SW480 (cell line): ENCODE measurements at places on chromosomes 2 and 18.

DNA sequence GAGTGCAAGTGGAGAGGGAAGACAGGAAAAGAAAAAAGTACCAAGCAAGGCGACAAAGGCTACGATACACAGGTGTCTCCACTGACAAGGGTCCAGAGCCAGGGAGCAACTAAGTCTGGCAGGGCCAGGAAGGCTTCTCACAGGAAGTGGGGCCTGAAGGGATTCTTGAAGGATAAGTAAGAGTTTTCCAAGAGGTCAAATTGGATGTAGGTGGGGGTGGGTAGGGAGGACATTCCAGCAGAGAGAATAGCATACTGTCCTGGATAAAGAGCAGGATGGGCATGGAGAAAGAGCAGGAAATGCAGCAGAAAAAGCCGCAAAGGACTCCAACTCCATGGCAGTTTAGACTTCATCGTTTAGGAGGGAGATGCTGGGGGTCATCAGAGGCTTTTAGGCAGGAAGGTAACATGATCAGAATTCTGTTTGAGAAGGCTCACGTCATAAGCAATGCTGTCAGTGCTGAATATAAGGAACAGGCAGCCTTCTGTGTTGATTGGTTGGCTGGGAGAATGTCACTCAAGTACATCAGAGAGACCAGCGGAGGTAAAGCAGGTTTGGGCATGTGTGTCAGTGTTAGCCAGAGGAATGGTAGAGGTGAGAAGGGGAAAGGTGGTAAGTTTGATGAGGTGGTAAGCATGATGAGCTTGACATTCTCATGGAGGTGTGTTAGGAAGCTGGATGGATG lies 35.1 kb downstream of the ARHGAP25 start:
- no peak for DNase-seq

- DNase-seq = peak; percentile 36
These were observed 66.5 kb downstream of the DTNB start for GRCh38 chr2:25606892-25607291.

DNA sequence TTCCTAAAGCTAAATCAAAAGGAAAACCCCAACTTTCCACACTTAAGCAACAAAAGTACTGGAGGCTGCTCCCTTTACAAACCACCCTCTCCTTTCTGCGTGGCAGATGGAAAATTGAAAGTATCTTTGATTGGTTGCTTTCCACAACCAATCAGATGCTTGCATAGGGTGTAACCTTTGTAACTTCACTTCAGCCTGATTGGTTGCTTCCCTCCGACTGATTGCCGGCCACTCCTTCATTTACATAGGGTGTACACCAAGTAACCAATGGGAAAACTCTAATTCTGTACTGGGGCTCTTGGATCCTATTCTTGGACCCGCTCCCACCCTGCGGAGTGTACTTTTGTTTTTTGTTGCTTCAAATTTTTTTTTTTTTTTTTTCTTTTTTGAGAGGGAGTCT lies 297.7 kb downstream of the NCKAP5 start:
- no peak for DNase-seq

DNA sequence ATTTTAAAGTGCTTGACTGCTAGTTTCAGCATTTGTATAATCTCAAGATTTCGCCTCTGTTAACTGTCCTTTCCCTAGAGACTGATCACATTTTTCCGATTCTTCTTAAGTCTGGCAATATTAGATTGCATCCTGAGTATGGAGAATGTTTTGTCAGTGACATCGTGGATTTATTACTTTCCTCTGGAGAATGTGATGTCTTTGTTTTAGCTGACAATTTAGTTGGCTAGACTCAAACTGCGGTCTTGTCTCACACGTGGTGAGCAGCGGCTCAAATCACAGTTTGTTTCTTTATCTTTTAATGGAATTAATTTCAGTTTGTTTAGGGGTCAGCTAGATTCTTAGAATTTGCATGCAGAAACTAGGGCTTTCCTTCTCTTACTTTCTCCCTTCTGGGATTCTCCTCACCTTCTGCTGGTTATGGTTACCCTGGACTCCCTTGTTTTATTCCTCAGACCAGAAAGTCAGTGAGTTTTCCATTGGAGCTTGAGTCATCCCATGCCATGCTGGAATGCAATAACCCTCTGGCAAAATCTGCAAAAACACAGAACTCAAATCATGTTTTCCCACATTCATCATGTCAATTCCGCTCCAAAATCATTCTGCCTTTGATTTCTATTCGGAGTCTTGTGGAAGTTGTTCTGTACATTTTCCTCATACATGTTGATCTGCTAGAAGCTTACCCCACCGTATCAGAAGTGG lies 327.2 kb upstream of the TRIB2 start:
- DNase-seq = no peak

- DNase-seq = no peak
These were observed 13.1 kb downstream of the GLI2 start for GRCh38 chr2:120748741-120749140.

DNA sequence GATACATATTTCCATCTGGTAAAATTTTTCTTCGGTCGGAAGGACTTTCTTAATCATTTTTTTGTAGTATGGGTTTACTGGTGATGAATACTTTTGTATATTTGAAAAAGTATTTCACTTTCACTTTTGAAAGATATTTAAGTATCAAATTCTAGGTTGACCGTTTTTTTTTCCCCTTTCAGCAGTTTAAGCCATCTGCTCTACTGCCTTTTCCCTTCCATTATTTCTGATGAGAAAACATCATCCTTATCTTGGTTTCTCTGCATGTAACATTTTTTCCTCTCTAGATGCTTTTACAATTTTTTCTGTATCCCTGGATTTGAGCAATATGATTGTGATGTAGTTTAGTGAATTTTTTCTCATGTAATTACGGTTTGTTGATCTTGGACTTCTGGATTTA lies 87.0 kb downstream of the MTX2 start:
- DNase-seq = no peak

DNA sequence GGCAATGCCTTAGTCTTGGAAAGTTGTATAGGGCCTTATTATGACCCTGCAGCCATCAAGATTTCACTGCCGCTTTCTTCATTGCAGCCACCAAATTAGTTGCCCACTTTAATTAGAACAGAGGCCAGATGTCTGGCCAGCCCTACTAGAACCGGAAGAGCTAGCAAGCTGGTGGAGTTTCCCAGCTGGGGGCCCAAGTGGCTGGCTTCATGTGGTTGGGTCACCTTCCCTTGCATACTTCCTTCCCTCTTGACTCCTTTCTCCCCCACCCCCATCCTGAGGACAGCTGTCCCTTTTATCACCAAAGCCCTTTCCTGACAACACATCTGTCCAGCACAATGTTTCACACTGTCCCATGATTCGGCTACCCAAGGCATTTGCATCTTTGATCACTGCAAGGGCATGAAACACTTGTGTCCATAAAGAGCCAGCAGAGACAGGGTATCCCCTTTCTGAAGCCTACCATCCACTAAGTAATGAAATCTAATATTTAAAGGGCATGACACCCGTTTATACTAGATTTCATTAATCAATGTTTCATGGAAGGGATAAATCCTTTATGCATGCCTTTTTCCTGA lies 187.2 kb downstream of the BCL11A start:
- DNase-seq = no peak

- no peak for DNase-seq
These were observed 1011.8 kb upstream of the CDH2 start for GRCh38 chr18:29188760-29189159.

DNA sequence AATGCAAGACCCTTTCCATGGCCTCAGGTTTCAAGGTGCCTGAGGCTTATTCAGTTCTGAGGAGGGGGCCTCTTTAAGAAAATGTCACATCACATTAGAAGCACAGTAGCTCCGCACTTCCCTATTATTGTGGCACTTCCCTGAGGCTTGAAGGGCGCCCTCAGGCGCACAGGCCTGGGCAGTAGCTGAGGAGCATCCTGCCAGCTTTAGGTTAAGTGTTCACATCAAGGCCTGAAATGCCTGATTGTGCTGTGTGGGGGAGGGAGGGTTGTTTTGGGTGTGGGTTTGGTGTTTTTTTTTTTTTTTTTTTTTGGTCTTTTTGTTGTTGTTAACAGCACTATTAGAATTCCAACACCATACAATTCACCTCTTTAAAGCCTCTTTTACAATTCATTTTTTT lies 107.9 kb downstream of the CABLES1 start:
- DNase-seq = no peak

- peak; percentile 1 for DNase-seq
These were observed 50.4 kb upstream of the SMIM21 start for GRCh38 chr18:75477900-75478299.

DNA sequence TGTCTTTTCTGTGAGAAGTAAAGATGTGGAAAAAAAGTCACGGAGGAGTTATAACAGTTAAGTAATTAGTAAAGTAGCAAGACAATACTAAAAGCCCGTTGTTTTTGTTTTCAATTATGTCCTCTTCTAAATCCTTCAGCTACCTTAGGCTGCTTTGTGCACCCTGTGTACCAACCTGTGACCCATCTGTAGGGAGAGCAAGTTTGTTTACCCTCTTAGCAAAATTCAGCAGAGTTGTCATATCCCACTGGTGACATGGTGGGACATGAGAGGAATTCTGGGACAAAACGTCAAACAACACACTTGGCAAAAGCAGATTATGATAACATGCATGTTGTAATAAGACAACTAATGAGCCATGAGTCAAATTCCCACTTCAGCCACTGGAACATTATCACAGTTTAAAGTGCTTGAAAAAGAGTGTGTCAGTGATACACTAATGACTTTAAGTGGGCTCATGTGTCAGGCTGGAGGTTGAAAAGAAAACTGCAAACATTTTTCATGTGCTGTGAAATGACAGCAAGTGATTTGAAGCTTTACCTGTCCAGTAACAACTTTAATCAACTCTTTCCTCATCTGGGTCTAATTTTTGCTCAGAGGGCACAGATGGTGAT lies 392.8 kb upstream of the ACVR2A start:
- no peak for DNase-seq

DNA sequence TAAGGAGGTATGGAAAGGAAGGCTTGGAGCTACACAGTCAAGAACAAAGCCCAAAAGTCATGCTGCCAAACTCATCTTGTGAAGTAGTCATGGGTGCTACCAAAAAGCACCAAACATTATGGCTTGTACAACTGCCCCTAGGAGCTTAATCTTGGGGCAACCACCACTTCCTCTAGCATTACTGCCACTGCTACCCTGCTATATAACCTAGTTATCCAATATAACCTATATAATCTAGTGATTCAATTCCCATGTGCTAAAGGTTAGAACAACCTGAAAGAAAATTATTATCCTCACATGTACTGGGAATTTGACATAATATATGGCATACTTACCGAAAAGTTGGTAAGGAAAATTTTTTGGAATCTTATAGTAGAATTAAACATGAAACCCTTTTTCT lies 102.6 kb upstream of the RBBP8 start:
- DNase-seq = no peak

DNA sequence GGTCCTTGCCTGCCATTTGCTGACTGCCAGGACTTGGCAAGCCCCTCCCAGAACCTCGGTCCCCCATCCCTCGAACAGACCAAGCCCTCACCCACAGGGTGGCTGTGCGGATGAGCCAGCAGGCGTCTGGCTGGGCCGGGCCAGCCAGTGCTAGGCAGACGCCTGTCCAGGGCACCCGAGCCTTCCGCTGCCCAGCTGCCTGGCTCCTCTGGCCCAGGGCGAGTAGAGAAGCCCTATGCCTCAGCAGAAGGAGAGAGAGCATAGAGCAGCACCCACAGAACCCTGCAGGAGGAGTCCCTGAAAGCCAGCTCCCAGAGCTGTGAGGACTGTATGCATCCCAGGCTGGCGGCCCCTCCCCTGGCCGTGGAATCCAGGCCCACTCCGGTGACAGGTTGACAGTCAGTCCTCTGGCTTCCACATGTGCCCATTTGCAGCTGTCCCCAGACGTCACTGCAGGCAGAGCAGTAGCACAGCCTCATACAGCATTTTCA lies 62.1 kb upstream of the GLI2 start:
- DNase-seq = no peak

GRCh38 chr2:150595803-150596470 lies 108.5 kb upstream of the RND3 start:
- no peak for DNase-seq

DNA sequence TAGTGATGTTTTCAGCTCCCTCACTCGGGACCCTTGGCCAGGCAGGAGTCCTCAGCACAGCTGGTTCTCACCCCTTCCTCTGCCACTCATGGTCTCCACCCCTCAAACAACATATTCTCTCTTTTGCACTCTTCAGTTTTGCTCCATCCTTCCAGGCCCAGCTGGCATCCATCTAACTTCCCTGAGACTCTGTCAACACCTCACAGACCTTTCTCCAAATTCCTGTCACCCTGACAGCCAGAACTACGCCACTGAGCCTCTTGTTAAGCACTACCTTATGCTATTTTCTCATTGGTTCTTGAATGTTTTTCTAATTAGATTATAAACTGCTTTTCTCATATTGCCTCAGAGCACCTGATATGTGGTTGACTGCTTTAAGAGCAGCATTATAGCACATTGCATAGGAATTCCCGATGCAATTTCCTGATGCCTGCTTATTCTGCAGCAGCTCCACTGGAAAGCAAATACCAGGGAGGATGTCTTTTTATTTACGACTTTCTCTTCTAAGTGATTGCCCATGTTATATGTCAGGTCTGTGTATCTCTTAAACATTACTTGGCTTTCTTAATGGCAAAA lies 12.4 kb upstream of the INO80C start:
- DNase-seq = no peak

DNA sequence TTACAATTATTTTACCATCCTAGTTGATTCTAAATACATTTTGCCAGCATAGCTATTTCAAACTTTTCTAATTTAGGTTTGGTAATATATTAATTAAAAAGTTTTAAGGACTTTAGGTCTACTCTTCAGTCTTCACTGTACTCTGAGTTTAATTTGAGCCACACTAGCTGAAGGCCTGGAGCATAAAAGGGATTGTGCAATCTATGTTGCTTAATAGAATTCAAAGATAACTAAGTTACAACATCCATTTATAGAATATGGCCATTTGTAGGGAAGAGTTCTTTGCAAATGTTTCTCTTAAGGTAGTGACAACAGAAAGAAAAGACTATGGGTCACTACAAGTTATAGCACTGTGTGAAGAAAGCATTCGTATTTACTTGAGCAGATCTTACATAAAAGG lies 702.2 kb upstream of the NRXN1 start:
- no peak for DNase-seq

GRCh38 chr2:33650171-33650570 lies 51.1 kb upstream of the FAM98A start:
- DNase-seq = no peak

GRCh38 chr18:79229431-79229830 lies 160.2 kb downstream of the ATP9B start:
- no peak for DNase-seq

- no peak for DNase-seq
These were observed 8.7 kb upstream of the COL5A2 start for GRCh38 chr2:189188115-189188805.

GRCh38 chr2:142478206-142478605 lies 347.4 kb upstream of the LRP1B start:
- DNase-seq = no peak

DNA sequence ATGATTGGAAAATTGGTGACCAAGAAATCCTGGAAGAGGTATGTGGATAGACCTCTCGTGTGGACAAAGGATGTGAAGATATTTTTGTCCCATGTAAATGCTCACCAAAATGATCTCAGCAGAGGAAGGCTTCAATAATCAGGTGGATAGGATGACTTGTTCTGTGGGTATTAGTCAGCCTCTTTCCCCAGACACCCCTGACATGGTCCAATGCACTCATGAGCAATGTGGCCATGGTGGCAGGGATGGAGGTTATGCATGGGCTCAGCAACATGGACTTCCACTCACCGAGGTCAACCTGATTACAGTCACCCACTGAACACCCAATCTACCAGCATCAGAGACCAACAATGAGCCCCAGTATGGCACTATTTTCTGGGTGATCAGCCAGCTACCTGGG lies 20.2 kb downstream of the CHRNA1 start:
- no peak for DNase-seq

- no peak for DNase-seq
These were observed 23.6 kb downstream of the ANKRD44 start for GRCh38 chr2:197286805-197287595.
